Fibroblast of lung (primary cell): ENCODE measurements at places on chromosomes 7 and 10.

- peak; percentile 21 for DNase-seq
These were observed 209.7 kb downstream of the MACC1 start for GRCh38 chr7:20007510-20007909.

- peak; percentile 42 for DNase-seq
These were observed 17.2 kb upstream of the TPST1 start for GRCh38 chr7:66187905-66188304.

- DNase-seq = no peak
These were observed 452.6 kb downstream of the SUGCT start for GRCh38 chr7:40587419-40587818.

DNA sequence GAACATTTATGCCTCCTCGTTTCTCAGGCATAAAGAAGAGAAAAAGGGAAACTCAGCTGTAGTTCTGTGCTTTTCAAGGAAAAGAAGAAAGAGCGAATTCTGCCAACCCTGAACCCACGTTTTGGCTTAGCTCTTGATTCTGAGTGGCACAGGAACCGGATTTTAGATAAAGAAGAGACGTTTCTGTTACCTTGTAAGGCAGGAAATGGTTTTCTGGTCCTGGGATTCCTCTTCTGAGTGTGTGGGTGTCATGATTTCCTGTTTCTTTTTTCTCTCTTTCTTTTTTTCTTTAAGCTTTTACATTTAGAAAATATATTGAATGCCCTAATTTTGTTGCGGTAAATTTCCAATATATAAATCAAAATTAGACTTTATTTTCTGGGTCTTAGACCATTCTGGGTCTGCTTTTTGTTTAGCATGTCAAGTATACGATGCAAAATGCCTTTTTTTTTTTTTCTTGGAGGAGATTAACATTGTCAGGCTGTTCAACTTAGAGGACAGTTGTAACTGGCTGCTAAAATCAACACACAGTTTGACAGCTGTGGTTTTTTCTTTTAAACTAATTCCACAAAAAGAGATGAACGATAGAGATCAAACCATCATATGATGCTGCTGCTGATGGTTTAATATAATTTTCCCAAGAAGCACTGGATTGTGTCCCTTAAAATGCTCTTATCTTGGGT, 190.8 kb downstream of the GATA3 start:
- DNase-seq = peak; percentile 17

GRCh38 chr10:44870031-44870430, 41.1 kb upstream of the TMEM72 start:
- DNase-seq = no peak

GRCh38 chr7:137395420-137395819, 51.9 kb upstream of the PTN start:
- DNase-seq = no peak

- no peak for DNase-seq
These were observed 65.1 kb downstream of the CTBP2 start for GRCh38 chr10:125095228-125095627.

GRCh38 chr10:48509974-48510692, 94.7 kb downstream of the ARHGAP22 start:
- peak; percentile 39 for DNase-seq

DNA sequence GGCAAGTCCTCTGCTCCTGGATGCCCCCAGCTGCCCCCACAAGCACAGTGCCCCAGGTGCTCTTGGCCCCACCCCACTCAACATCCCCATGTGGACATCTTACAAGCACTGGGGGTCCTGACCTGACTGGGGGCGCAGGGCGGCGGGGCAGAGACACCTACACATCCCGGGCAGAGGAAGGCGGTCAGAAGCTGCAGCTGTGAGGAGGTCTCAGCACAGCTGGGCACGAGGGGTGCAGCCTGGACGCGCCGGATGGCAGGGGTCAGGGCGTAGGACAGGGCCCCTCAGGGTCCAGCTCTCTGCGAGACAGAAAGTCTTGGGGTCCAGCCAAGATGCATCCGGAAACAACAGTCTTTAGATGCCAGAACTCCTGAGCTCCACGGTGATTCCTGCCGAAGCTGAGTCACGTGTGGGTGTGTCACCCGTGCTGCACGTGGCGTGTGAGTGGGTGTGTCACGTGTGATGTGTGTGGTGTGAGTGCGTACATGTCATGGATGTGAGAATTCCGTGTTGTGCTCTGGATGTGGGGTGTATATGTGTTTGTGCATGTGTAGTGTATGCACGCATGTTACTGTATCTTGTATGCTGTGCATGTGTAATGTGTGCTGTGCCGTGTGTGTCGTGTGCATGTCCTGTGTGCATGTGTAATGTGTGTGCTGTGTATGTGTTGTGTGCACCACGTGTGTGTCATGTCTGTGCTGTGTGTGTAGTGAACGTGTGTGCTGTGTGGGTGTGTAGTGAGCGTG, 5.1 kb downstream of the VENTX start:
- peak; percentile 31 for DNase-seq

- DNase-seq = no peak
These were observed 70.3 kb downstream of the MYL10 start for GRCh38 chr7:101558742-101559325.

- no peak for DNase-seq
These were observed 49.8 kb upstream of the SRRM3 start for GRCh38 chr7:76151932-76152331.

DNA sequence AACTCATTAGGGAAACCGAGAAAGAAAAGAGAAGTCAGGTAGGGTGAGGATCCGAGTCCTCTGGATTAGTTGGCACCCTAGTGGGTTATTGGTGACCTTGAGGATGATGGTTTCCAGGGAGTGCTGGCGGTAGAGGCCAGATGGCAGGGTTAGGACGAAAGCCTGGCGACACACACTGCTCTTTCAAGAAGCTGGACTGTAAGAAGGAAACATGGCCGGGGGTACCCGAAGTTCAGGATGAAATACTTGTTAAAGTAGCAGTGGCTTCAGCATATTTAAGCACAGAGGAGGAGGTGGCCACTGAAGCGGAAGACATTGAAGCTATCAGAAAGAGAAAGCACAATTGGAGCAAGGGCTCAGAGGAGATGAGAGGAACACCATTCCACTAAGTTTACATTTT, 224.6 kb downstream of the RELN start:
- DNase-seq = no peak

- DNase-seq = no peak
These were observed 109.0 kb upstream of the SHH start for GRCh38 chr7:155921086-155921803.

GRCh38 chr10:28248092-28248491, 54.8 kb downstream of the MPP7 start:
- peak; percentile 71 for DNase-seq
